ENCODE measurements at places on chromosomes 4 and X.

DNA sequence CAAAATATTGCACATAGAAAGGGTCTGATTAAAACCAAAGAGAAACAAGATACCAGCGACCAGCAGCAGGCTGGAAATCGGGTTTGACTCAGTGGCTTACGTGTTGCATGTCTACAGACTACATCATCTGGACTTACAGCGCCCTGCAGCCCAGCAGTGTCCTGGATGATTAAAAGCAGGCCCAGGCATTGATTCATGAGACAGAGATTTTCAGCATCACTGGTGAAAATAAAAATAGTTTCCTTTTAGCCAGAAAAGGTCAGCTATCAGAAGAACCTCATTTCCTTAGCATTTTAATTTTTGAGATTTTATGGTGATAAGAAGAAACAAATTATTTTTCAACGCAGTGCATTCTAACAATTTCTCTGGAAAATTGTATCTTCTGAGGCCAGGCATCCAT is 190.6 kb downstream of the PTTG2 start:
- peak; percentile 95 for DNase-seq

- no peak for DNase-seq
Measured at GRCh38 chrX:9902656-9903055, 64.5 kb upstream of the CLDN34 start.

GRCh38 chr4:6465955-6466354 is 6.5 kb downstream of the PPP2R2C start:
- no peak for DNase-seq

DNA sequence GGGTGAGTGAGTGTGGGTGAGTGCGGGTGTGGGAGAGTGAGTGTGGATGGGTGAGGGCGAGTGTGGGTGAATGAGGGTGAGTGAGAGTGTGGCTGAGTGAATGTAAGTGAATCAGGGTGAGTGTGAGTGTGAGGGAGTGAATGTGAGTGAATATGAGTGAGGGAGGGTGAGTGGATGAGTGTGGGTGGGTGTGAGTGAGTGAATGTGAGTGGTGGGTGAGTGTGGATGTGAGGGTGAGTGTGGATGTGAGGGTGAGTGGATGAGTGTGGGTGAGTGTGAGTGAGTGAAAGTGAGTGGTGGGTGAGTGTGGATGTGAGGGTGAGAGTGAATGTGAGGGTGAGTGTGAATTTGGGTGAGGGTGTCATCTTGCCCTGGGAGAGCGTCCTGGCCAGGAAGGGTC is 67.5 kb downstream of the TRIML1 start:
- no peak for DNase-seq

GRCh38 chr4:26466578-26467270 is 23.6 kb downstream of the CCKAR start:
- no peak for DNase-seq

DNA sequence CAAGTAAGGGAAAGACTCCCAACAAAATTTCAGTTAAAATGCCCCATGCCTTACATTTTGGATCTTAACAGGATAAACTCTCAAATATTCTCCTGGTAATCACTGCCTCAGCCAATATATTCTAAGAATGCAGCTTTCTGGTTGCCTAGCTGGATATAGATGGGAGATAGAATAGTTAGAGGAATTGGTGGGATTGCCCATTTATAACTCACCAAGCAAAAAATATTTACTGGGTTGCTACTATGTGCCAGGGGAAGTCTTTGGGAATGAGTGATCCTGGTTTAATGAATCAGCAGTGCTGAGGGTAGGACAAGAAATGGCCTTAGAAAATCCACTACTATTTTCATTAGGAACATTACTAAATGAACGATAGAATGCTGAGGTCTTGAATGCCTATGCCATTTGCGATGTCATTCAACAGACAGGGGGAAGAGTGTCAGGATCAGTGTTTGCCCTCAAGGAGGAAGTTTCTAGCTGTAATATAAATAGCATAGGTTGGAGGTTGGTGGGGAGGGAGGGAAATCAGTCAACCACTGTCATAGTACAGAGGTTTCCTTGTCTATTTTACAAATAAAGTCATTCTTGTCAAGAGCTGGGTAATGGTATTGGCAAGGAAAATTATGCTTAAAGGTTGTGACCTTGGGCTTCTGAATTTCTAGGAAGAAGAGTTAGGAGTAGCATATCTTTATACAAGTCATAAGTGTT is 63.5 kb downstream of the ENOPH1 start:
- DNase-seq: peak; percentile 20

GRCh38 chr4:40059362-40059761 is 2.7 kb downstream of the N4BP2 start:
- no peak for DNase-seq

- DNase-seq: no peak
Measured at GRCh38 chr4:182818926-182819730, 98.1 kb downstream of the DCTD start.

GRCh38 chrX:132086672-132087071 is 41.1 kb downstream of the FRMD7 start:
- DNase-seq: peak; percentile 58

GRCh38 chr4:156788782-156789181 is 182.8 kb downstream of the PDGFC start:
- no peak for DNase-seq

GRCh38 chrX:101258259-101258581 is 32.9 kb downstream of the TAF7L start:
- DNase-seq: no peak

- no peak for DNase-seq
Measured at GRCh38 chr4:102764901-102765300, 4.1 kb upstream of the MANBA start.

DNA sequence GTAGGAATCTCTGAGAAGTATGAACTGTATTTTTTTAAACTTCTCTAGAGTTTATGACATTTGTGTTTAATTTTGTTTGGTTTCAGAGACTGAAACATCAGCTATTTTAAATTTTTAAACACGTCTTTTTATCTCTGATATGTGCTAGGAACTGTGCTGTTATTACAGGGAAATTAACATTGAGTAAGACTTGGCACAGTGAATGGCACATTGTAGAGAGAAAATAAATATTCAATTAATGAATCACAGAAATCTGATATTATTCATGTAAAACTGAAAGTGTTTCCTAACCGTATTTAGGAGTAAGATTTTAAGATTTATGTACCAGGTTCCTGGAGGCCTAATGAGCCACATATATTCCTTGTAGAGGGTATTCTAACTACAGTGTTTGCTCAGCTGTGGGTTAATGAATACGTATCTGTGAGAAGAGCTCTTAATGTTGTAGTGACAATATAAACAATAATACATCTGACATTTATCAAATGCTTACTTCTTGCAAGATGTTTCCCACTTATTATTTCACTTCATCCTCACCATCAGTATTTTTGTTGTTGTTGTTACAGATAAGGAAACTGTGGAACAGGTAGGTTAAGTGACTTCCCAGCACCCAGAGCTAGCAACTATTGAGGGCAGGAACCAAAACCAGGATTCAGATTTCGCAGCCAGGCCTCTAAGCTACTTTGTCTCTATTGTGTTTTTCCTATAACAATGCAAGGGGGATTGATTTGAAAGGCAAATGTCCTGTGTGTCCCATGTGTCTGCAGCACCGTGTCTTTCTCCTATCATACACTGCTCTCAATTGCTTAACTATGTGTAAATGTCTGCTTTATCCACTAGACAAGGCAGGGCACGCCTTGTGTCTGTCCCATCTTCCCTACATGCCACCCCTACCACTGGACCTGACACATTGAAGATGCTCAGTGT is 121.1 kb upstream of the FAM9C start:
- DNase-seq: no peak

GRCh38 chrX:133120406-133120805 is 23.5 kb upstream of the USP26 start:
- no peak for DNase-seq
